ENCODE measurements at places on chromosomes 1 and 21.

- no peak for DNase-seq
Measured at GRCh38 chr1:227797144-227797543, 18.3 kb upstream of the PRSS38 start.

DNA sequence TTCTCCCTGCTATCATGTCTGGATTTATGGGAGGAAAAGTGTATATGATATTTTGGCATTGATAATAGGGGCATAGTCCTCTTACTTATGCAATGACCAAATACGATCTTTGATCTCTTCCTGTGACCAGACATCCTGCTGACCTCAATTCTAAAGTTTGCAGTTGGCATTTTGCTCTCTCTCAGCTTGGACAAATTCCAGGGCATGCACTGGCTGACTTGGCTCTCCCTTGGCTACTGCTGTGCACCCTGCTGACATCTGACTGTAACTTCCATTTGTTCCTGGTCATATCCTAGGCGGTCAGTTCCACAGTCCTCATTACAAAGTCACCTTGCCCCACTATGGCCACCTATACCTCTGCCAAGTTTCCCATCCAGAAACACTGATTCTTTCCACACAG lies 380.7 kb upstream of the NR5A2 start:
- DNase-seq: no peak

- no peak for DNase-seq
Measured at GRCh38 chr1:238790882-238791281, 595.5 kb upstream of the CHRM3 start.

GRCh38 chr1:110200666-110201065 lies 9.4 kb upstream of the KCNC4 start:
- DNase-seq: no peak

Data from WTC11 (cell line).